ENCODE measurements at places on chromosomes 1 and 21.

- no peak for DNase-seq
Measured at GRCh38 chr1:61581251-61581650, 143.7 kb downstream of the TM2D1 start.

GRCh38 chr1:173388352-173388751, 88.8 kb upstream of the PRDX6 start:
- DNase-seq = no peak

DNA sequence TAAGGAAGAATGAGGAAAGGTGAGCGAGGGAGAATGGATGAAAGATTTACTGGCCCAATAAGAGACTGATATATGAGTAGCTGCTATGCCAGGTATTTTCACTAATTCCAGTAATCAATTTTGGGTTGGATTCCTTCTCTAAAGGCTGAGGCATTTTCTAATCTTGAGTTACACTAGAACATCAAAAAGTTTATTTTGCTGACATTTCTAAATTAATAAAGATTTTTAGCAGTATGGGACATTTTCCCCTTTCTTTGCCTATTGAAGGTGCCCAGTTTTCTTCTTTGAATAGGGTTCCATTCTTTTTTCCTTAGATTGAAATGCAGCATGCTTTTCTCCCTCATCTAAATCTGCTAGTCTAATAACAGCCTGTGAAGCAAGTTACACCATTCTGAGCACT, 52.9 kb downstream of the ZNHIT6 start:
- DNase-seq = no peak

GRCh38 chr1:83509301-83509781, 489.6 kb downstream of the TTLL7 start:
- DNase-seq = no peak

- peak; percentile 10 for DNase-seq
Measured at GRCh38 chr1:22249928-22250680, 107.2 kb upstream of the WNT4 start.

DNA sequence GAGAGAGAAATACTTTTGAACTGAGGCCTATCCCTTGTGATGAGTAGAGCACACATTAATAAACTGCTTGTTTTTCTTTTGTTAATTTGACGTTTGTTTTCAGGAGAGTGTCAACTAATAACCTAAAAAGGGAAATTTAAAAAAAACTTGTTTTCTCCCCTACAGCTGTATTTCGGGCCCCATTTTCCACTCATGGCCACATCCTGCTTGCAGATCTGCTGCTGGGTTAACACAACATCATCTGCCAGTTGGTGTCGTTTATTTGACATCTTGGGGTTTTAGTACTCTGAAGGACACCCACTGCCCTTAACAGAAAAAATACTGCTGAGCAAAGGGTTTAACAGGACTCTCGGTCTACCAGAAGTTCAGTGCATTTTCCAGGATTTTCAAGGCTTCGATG, 848 bp upstream of the PYHIN1 start:
- DNase-seq = no peak

GRCh38 chr1:29811727-29812407, 575.5 kb downstream of the PTPRU start:
- no peak for DNase-seq

DNA sequence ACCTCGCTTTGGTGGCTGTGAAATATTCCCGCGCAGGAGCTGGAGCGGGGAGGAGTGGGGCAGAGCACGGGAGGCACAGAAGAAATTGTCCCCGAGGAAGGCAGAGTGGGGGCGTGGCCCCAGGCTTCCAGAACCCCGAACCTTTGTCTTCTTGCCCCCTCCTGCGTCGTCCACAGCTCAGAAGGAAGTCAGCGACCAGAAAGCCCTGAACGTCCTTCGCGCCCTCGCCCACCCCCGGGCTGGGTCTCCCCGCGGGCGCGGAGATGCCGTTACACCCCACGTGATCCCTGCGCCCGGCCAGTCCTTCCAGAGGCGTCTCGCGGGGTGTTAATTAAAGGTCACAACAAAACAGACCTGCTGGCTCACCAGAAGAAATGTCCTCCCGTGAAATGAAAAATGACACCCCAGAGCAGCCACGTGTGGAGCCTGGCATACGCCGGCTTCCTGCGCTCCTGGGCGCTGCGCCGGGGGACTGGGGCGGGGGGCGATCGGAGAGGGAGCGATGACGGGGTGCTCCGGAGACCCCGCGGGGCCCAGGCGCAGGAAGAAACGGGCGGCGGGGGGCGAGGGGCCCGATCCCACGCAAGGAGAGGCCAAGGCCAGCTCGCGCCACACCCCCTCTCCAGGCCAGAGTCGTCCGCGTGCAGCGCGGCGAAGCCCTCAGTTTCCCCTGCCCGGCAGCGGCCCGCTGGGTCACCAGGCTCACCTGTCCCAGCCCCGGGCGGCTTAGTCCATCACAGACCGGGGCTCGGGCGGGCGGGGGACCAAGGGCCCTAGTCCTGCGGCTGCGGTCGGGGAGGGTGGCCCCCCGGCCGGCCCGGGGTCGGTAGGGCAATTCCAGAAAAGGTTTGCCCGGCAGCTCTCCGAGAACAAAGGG, 995 bp upstream of the KIF26B start:
- no peak for DNase-seq

GRCh38 chr1:118122234-118123004, 62.6 kb downstream of the SPAG17 start:
- peak; percentile 80 for DNase-seq

GRCh38 chr1:232450615-232451014, 179.3 kb downstream of the SIPA1L2 start:
- no peak for DNase-seq

GRCh38 chr1:116763116-116763786, 9.0 kb downstream of the CD2 start:
- DNase-seq = no peak

- DNase-seq = peak; percentile 58
Measured at GRCh38 chr1:67973051-67973450, 77.4 kb downstream of the DIRAS3 start.

DNA sequence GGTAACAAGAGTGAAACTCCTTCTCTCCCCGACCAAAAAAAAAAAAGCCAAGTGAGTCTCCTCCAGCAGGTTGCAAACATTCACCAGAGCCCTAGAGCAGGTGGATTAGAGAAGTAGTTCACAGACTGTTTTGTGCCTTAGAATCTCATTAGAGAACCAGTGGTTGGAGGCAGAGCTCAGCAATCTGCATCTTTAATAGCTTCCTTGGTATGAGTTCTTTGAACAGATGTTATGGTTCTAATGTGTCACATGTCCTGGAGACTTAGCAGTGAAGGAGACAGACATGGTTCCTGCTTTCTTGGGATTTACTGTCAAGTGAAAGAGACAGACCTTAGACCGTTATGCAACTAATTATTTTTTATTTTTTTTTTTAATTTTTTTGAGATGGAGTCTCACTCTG, 26.8 kb downstream of the SESN2 start:
- DNase-seq = no peak

DNA sequence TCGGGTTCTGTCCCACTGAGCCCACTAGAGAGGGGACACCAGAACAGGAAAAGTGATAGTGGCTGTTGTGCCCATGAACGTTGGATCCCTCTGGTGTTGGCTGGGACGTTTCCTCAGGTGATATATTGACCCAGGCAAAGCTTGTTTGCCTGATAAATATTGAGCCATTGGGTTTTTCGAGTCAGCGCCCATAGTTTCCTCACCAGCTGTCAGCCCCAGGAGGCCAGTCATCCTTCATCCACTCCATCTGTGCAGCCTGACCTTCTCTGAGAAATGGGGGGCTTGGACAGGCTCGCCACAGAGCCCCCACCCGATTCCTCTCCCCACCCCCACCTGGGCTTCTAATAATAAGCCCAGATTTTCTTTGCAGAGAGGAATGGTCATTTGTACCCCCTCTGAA, 13.3 kb downstream of the DISP3 start:
- no peak for DNase-seq

DNA sequence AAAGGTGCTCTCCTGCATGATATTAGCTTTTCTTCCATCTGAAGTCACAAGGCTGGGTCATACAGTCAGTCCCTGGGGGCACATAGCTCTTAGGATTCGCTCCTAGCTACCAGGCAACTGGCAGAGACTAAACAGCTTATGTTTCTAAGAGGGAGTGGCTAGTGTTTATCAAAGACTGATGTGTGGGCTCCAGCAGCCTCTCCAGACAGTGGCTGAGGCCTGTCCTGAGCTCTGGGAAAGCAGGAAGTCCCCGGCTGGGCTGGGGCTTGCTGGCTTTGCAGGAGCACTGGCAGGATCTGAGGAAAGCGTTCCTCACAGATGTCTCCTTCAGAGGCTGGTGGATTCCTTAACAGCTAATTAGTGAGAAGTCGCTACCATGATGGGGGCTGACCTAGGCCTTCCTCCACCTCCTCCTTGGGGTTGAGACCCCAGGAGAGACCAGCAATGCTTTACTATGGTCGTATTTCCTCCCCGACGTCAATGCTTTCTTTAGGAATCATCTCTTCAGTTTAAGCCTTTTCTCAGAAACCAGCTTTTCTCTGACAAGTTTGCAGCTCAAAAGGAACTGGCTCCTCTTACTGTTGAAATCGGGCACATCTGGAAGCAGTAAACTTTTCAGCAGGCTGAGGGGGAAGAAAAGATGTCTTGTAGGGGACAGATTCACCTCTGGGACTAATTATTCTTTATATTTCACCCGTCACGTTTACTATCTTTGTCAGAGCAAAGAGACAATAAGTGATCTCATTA, 33.5 kb upstream of the HHAT start:
- DNase-seq = peak; percentile 60

- no peak for DNase-seq
Measured at GRCh38 chr1:164223378-164223777, 335.6 kb upstream of the PBX1 start.

- DNase-seq = no peak
Measured at GRCh38 chr1:245750261-245750660, 595.5 kb downstream of the KIF26B start.

- DNase-seq = no peak
Measured at GRCh38 chr21:14120091-14120734, 90.5 kb downstream of the LIPI start.

GRCh38 chr1:246722720-246723119, 1.5 kb upstream of the SCCPDH start:
- DNase-seq = no peak

GRCh38 chr1:86365896-86366295, 30.2 kb downstream of the ODF2L start:
- DNase-seq = no peak

DNA sequence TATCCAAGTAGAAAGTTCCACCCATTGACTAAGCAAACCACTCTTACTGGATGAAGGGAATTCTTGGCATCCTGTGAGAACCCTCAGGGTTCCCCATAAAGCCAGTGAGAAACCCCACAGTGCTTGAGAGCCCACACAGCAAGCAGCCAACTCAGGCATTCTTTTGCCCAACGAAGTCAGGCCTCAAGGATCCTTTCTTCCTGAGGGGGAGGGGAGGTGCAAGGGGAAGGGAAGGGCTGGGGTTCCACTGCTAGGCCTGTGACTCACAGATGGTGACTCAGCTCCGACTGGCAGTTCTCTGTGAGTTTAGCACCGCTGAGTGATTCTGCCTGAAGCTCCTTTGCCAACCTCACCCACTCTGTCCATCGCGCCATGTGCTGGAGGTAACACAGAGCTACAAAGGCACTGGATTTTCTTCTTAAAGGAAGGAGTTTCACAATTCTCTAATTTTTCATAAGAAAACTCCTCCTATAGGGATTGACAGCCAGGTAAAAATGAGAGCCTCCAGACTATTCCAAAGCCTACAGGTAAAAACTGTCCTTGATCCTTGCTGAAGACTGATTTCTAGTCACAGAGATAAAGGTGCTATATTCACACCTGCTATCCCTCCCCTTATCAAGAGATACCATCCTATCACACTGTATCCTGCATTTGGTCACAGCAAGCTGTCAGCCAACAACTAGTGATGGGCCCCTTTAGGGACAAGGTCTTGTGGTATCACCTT, 4.8 kb downstream of the ENO1 start:
- peak; percentile 98 for DNase-seq

GRCh38 chr1:234675572-234675971, 65.6 kb upstream of the IRF2BP2 start:
- DNase-seq = no peak

GRCh38 chr1:177925006-177925405, 44.9 kb downstream of the SEC16B start:
- no peak for DNase-seq

- no peak for DNase-seq
Measured at GRCh38 chr1:167770127-167770526, 48.3 kb downstream of the MPZL1 start.

GRCh38 chr1:153438599-153438998, 21.9 kb downstream of the S100A7 start:
- no peak for DNase-seq

DNA sequence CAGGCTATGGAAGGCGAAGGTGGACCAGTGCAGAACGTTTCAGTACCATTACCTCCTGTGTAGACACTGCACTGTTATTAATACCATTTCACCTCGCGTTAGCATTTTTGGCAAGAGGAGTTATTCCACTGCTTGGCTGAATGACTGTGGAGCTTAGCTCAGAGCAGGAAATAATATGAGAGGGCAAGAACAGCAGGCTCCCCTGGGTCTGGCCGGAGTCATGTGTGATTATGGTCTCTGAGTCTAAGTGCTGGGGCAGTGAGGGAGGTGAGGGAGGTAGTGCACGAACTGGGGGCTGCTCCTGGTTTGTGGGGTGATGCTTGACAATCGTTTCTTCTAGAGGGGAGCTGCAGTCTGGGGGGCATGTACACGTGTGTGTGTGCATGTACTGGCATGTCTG, 82.9 kb downstream of the MDM4 start:
- DNase-seq = no peak

DNA sequence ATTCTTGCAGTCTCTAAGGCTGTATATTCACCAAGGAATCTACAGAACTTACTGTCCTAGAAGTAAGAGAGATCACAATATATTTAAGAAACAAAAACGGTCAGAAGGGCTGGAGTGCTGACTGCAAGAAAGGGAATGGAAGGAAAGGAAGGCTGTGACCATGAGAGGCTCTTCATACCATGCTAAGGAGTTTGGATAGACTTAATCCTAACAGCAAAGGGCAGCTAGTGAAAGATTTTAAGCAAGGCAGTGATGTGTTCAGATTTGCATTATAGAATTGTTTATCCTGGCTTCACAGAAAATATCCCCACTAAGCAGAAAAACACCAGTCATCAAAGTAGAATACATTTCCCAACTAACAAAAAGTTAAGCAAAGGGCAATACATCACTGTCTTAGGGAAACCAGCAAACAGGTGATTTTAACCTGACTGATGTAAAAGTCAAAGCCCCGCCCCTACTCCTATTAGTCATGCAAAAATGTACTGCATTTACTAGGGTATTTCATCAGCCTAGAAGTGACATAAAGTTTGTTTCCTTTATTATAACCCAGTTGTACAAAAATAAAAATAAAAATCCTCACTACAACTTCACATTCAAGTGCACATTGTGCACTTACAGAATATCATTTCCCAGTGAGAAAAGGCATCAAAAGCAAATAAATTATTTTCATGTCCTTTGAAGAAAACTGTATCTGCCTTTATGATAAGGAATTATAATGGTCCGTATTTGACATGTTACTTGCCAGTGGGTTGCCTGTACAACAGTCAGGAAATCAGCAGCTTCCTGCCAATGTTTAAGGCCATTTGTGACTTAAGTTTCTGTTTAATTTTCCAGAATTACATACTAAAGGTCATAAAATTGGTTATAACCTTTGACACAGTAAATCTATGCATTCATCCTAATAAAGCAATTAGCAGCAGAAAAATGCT, 17.2 kb downstream of the JAK1 start:
- peak; percentile 38 for DNase-seq

Measured in fibroblast of skin of right biceps (primary cell).